ENCODE measurements at places on chromosomes 1 and 21.

- DNase-seq, result no peak
Measured at GRCh38 chr1:54374766-54375165, 31.4 kb downstream of the SSBP3 start.

- no peak for DNase-seq
Measured at GRCh38 chr1:231419738-231420298, 2.3 kb downstream of the EGLN1 start.

- DNase-seq, result no peak
Measured at GRCh38 chr1:200625381-200625824, 4.9 kb upstream of the KIF14 start.

- DNase-seq, result no peak
Measured at GRCh38 chr1:221470000-221470698, 271.7 kb downstream of the DUSP10 start.

DNA sequence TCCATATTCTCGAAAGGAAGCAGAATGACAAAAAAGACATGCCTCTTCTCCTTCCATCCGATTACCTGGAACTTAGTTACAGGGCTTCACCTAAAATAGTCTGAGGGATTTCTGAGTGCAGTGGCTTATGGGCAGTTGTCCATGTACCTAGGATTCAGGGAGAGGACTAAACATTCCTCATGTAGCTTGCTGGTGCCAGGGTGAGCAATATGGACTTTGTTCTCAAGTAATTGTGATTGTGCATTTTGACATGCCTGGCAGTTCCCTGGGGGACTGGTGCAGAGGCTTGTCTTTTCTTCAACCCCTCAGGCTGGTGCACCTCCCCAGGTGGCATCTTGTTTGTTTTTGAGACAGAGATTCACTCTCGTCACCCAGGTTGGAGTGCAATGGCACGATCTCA, 6.1 kb upstream of the PSEN2 start:
- DNase-seq, result no peak

DNA sequence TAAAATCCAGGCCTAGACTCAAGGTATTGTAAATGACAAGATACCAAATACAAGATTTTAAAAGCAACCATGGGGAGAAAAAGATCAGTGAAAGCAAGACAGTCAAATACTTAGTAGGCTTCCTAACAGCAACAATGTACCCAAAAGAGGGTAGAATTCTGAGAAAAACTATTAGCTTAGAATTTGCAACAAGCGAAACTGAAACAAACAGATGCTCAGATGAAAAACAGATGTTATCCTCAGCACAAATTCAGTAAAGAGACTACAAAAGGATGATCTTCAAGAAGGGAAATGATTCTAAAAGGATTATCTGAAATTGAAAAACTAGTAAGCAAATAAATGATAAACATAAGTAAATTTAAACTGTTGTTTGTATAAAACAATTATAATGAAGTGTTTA, 40.0 kb downstream of the PDC start:
- no peak for DNase-seq

DNA sequence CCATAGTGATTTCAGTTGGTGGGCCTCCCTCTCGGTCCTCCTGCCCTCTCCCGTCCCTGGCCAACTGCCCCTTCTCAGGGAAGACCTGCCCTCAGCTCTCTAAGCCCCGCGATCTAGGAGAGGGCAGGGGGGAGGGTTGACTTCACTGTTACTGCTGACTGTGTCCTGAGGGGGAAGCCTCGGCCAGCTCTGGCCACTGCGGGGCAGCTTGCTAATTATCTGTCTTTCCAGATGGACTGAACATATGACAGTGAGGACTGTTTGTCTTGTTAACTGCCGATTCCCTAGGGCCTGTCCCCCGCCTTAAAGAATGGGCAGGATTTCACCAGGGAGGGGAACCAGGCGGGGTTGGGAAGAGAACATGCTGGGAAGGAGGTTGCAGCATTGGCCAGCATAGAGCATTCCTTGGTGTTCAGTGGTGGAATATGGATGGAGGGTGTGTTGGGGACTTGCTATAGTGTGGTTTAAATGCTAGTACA, 22.9 kb downstream of the NIPAL3 start:
- no peak for DNase-seq

GRCh38 chr1:155913969-155914757, 3.0 kb upstream of the RIT1 start:
- DNase-seq, result no peak

- no peak for DNase-seq
Measured at GRCh38 chr1:223135176-223135942, 7.7 kb downstream of the TLR5 start.
